B cell (primary cell): ENCODE measurements at places on chromosomes 12 and 14. TPM values are rescaled to one million over a fixed set of nuclear protein-coding genes. Genes with fewer than 3 reads are reported as not detected.

The TAPBPL gene
- 71.2 and 80.5 TPM in 2 replicates for total RNA-seq

The B4GALNT3 gene
- total RNA-seq = not detected in 2 replicates

The E2F7 gene
- 0.29 and 0.42 TPM in 2 replicates for total RNA-seq

The TMCC3 gene
- 8.8 and 10.1 TPM in 2 replicates for total RNA-seq

The ANKLE2 gene
- 148 and 158 TPM in 2 replicates for total RNA-seq

The HRK gene
- 45.1 and 49.6 TPM in 2 replicates for total RNA-seq

The CCDC177 gene
- total RNA-seq = not detected in 2 replicates

The APOF gene
- total RNA-seq = not detected in 2 replicates

The SPIC gene
- total RNA-seq = not detected in 2 replicates

The BCL2L2 gene
- total RNA-seq = 12.9 and 17.8 TPM in 2 replicates

The FOXM1 gene
- 0.51 and 0.84 TPM in 2 replicates for total RNA-seq

The CPSF2 gene
- total RNA-seq = 42.6 and 46.1 TPM in 2 replicates

The DEGS2 gene
- total RNA-seq = 5.8 and 6.4 TPM in 2 replicates

The FRS2 gene
- 29.5 and 33.7 TPM in 2 replicates for total RNA-seq

The SERPINA3 gene
- not detected in 2 replicates for total RNA-seq

The CMKLR1 gene
- 0.49 and 0.54 TPM in 2 replicates for total RNA-seq

The HAL gene
- total RNA-seq = 4.8 and 5.9 TPM in 2 replicates

The CHST11 gene
- total RNA-seq = 135 and 152 TPM in 2 replicates

The KRT6C gene
- total RNA-seq = not detected in 2 replicates

The VRTN gene
- total RNA-seq = not detected in 2 replicates

The CFAP73 gene
- total RNA-seq = 5.1 and 5.8 TPM in 2 replicates

The PXMP2 gene
- total RNA-seq = 6.7 and 10.2 TPM in 2 replicates

The FOXN3 gene
- total RNA-seq = 98.2 and 101 TPM in 2 replicates

The BDKRB1 gene
- not detected in 2 replicates for total RNA-seq

The RND1 gene
- 18.7 and 19.5 TPM in 2 replicates for total RNA-seq

The TAS2R13 gene
- 0.96 and 1.9 TPM in 2 replicates for total RNA-seq

The TCL1B gene
- total RNA-seq = 5.5 and 5.7 TPM in 2 replicates

The IL22 gene
- total RNA-seq = not detected in 2 replicates

The MIPOL1 gene
- total RNA-seq = 0.07 and 0.17 TPM in 2 replicates

The REM2 gene
- 5.5 and 5.6 TPM in 2 replicates for total RNA-seq

The MYO1A gene
- 1.3 TPM in 2 replicates for total RNA-seq

The PTPRB gene
- total RNA-seq = not detected in 2 replicates

The IQSEC3 gene
- total RNA-seq = 0.15 and 1.8 TPM in 2 replicates

The AQP5 gene
- total RNA-seq = not detected in 2 replicates

The KRT78 gene
- not detected in 2 replicates for total RNA-seq

The OSBPL8 gene
- total RNA-seq = 112 and 116 TPM in 2 replicates

The IFNG gene
- total RNA-seq = not detected in 2 replicates

The PLEKHG7 gene
- total RNA-seq = 23.2 and 26.7 TPM in 2 replicates

The ERBB3 gene
- total RNA-seq = not detected in 2 replicates

The RAD9B gene
- 1.5 and 1.7 TPM in 2 replicates for total RNA-seq

The ELK3 gene
- total RNA-seq = 77.7 and 87.1 TPM in 2 replicates

The FKBP3 gene
- total RNA-seq = 49.1 and 58.7 TPM in 2 replicates

The POTEG gene
- total RNA-seq = not detected in 2 replicates

The ANKRD9 gene
- total RNA-seq = 1.4 and 1.8 TPM in 2 replicates

The GPR162 gene
- not detected in 2 replicates for total RNA-seq

The LTBP2 gene
- 0.22 and 0.51 TPM in 2 replicates for total RNA-seq

The LRRK2 gene
- total RNA-seq = 56.5 and 60.2 TPM in 2 replicates

The P2RX2 gene
- total RNA-seq = not detected in 2 replicates

The OTOGL gene
- total RNA-seq = not detected in 2 replicates

The GLI1 gene
- total RNA-seq = 3.9 and 4.1 TPM in 2 replicates
